NCI-H1930 (cell line): ENCODE measurements at places on chromosomes 6 and 20.

- no peak for DNase-seq
These were observed 8.8 kb downstream of the RPL10A start for GRCh38 chr6:35477028-35477427.

DNA sequence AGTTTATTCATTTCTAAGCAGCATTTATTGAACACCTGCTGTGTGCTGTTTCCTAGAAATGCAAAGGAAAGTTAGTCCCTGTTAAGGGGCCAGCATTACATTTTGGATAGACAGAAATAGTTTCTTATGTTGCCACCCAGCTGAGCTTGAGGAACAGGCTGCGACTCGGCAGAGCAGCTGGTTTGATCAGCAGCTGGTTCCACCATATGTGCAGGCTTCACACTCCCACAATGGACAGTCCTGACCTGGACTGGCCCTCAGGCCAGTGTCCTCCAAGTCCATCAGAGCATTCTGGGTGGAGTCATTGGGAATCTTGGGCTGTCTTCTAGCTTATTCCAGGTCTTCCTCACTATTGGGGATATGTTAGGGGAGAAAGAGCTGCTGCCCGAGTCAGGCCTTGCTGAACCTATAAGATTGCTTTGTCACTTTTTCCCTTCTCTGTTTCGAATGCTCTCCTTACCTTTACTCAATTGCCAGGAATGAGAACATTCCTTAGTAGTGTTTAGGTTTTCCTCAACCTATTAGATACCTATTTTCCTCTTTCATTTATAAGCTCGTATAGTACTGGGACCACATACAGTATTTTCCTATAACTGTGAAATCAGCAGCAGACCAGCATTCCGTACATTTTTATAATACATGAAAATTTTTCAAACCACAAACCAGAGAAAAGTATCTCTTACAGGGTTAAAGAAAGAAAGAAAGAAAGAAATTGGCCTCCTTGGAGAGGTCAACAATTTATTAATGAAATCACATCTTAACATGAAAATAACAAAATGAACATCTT lies 203.0 kb downstream of the FARS2 start:
- no peak for DNase-seq

GRCh38 chr6:41781366-41781730 lies 766 bp downstream of the PRICKLE4 start:
- DNase-seq, result no peak

DNA sequence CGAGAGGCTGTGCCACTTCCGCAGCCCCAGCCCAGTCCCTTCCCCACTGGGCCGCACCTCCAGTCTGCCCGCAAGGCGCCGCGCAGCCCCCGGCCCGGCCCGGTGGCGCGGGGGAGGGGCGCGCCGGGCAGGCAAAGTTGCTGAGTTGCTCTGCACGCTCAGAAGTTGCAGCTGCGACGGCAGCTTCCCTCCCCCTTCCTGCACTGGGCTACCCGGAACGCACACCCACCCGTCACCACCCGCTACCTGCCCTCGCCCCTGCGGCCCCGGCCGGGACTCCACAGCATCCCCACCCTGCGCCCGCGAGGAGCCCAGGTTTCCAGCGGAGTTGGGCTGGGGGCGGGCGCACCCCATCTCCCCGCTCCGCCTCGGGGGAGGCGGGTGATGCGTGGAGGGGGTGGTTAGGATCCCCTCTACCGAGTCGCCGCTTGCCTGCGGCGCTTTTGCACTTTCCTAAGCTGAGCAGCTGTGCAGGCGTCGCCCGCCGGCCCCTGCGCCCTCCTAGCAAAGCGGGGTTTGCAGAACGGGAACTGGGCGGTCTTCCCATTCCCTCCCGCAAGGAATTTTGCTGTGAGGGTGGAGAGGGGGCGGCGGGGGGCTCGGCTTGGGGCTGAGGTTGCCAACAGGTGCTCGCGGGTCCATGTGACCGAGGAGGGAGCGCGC lies 55.9 kb upstream of the RREB1 start:
- DNase-seq, result no peak

DNA sequence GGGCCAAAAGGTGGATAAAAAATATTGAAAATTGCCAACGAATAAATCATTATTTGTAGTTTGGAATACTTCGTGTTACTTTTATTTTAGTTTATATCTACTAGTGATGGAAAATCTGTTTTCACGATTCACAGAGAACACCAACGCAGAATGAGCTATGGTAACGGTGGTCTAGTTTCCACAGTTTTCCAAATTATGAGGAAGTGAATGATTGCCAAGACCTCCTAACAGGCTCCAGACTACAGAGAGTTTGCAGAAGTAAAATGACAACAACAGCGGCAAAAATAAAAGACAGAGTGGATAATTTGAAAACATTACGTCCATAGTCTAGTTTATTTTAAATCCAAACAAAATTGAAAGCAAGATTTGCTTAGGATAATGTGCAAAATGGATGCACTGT lies 57.0 kb upstream of the AIG1 start:
- no peak for DNase-seq

GRCh38 chr6:87700397-87701343 lies 1.4 kb downstream of the AKIRIN2 start:
- DNase-seq, result no peak

DNA sequence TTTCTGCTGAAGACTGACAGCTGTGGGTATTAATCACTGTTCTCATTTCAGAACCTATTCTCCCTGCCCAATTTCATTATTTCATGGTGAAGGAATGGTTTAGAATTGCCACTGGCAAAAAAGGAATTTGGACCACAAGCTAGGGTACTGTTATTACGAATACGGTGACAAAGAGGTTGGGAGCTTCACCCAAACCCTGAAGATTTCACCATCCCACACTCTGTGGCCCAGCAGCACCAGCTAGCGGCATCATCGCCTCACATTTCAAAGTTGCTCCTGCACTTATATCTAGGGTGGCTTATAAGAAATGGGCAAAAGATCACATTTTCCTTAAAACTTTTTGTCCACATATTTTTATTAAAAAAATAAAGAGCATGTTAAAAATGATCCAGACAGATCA lies 236.1 kb downstream of the SYNDIG1 start:
- no peak for DNase-seq

- no peak for DNase-seq
These were observed 105.1 kb upstream of the CNKSR3 start for GRCh38 chr6:154615483-154616025.

GRCh38 chr6:36463676-36464075 lies 20.9 kb downstream of the KCTD20 start:
- no peak for DNase-seq

DNA sequence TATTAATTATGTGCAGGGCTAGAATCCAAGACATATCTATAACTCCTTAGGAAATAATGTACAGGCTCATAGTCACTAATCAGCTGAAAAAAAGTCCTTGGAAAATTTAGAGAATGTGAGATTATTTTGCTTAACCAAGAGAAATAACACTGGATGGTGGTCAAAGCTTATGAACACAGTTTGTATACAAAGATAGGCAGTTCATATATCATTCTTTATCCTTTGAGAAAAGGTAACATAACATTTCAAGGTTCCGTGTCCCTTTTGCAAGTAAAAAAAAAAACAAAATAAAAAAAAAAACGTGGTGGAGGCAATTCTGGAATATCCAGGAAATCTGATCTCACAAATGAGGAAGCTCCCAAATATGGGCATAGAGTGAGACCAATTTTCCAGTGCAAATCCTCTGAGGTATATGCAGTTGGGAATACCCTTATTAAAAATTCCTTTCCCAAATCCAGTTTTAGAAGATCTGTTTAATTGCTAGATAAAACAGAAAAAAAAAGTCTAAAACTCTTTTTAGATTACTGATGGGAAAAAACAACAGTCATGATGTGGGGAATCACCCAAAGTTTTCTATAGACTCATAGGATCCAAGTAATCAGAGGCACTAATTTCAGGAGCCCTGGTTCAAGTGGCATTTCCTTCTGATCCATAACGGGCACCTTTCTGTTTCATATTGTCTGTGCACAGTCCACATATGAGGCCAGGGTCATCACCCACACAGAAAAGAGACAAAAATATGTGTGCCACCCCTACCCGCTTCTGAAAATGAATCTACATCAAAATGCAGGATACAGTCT lies 17.7 kb upstream of the TNFAIP3 start:
- no peak for DNase-seq
